ENCODE measurements at places on chromosomes 12 and 14.

DNA sequence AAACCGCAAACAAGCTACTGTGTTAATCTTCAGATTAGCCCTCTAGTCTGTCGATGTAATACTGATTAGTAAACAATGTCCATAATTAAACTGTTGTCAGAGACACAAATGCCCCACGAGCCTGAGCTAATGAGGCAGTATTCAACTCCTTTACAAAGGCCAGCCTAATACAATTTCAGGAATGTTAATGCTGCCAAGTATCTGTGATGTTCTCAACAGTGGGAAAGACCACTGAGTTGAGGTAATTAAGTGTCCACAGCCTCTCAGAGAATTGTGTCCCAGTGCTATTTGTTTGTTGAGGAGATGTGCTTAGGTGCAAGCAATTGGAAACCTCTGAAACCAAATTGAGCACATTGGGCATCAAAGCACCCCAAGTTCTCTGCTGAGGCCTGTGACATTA is 139.4 kb upstream of the CDKN3 start:
- no peak for DNase-seq

- no peak for DNase-seq
Measured at GRCh38 chr12:52828156-52828555, 6.0 kb downstream of the KRT79 start.

DNA sequence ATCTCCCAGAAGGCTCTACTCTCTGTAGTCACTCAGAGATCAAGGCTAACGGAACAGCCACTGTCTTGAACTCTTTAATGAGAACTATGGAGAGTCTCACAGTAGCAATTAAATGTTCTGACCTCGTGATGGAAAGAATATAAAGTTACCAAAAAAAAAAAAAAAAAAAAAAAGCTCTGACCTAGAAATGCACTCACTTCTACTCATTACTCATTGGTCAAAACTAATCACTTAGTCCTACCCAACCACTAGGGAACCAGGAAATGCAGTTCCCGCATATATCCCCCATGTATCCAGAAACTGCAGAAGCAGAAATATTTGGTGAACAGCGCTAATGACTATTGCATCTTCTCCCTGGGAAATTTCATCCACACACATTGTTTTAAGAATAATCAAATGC is 29.5 kb upstream of the C12orf76 start:
- no peak for DNase-seq

DNA sequence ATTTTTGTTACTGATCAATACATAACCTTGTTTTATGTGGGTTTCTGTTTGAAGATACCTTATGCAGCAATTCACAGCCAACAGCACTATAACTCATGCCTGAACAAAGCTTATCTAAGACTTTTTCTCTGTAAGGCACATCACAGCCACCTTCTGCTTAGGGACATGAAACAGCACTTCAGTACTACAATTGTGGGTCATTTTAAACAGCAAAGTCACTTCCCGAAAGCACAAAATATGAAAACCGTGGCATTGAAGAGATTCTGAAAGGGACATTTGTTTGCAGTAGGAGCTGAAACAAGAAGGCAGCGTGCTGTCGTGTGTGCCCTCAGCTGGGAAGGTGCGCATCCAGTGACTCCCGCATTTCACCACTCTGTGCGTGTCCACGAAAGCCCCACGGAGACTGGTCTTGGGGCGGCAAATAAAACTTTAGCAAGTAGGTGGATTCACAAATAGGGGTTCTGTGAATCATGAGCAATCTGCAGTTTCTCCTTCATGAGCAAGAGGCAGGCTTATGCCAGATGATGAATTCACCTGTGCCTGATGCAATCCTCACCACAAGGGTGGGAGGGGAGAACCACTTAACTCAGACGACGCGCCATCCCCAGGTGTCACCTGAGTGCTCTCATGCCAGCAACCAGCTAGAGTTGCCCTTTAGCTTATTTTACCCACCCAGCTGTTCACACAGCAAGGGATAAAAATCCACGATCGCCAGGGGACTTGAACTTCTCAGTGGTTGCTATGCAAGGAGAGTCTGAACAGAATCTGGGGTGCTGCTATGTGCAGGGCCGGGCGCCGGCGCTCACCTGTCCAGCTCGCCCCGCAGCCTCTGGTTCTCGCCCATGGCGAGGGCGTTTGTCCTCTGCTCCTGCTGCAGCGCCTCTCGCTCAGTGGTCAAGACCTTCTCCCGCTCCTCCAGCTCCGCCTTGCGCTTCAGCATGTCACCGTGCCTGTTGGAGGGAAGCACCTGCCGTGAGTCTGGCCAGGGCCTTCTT is 54.9 kb upstream of the GPR68 start:
- no peak for DNase-seq

DNA sequence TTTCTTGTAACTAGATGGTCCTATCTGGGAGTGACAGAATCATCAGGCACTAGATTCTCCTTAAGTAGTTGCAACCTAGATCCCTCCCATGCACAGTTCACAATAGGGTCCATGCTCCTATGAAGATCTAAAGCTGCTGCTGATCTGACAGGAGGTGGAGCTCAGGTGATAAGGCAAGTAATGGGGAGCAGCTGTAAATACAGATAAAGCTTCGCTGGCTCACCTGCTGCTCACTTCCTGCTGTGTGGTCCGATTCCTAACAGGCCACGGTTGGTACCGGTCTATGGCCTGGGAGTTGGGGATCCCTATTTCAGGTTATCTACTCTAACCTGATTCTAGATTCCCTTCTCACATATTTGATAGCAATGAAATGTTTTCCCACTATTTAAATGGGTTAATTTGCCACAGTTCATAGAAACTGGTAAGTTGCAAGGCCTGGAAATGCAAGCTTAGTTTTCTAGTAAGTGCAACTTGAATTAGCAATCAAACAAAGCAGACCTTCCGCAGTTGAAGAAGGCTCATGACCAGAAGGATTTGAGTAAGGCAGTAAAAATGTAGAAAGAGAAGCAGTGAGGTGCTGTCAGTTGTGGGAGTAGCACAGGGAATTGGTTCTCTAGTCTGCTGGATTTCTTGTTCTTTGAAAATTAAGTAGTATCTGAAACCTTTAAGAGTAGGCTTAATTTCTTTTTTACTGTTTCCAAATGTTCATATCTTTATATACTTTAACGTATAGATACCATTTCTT is 332.3 kb downstream of the EGLN3 start:
- no peak for DNase-seq

DNA sequence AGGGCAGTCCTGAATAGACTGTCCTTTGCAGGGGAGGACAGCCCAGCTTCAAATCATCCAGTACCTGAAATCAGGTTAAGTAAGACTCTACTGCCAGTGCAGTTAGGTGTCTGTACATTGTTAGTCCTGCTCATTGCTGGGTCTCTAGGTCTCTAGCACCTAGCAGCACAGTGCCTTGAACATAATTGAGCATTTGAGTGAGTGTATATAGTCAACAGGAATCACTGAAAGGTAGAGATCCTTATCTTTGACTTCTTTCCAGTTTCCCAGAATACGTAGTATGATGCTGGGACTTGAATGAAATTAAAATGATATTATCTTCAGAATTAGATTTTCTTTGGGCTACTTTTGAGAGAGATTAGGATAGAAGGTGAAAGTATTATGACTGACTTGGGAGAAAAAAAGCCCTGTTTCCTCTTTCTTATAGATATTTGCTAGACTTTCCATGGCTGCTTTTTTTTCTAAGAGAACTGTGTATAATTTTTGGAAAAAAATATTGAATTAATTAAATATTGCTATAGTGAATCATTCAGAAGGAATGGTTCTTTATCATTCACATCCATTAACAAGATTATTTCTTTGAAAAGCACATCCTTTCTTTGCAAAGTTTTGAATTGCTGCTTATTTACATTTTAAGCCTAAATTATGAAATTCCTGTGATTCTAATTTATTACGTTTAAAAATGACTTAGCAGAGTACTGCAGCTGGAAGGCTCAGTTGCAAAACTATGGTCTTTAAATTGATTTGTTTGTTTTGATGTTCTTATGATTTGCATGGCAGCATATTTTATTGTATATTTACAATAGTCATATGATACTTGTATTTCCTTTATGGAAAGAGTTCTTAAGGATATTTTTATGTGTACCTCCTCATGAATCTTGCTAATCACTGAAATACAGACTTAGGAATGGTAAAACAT is 51.6 kb downstream of the PPP4R4 start:
- no peak for DNase-seq

- DNase-seq = no peak
Measured at GRCh38 chr12:103751171-103751570, 89.9 kb downstream of the NT5DC3 start.

DNA sequence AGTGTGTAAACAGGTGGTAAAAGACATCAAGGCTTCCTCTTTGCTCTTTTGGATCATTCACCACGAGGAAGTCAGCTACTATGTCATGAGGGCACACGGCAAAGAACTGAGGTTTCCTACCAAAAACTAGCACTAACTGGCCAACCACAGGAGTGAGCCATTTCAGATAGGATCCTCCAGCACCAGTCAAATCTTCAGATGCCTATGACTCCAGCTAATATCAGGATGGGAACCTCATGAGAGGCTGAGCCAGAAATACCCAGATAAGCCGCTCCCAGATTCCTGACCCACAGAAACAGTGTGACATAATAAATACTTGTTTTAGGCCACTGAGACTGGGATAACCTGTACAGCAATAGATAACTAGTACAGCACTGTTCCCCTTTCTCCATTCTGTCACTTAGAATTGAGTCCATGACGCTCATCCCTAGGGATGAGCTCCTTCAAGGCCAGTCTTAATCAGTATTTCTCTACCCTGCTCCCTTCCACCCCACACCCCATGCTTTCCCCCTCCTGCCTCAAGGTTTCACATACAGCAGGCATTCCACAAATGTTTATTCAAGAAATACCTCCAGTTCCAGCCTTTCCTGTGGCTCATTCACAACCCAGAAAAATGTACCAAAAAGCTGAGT is 68.4 kb downstream of the PPM1H start:
- DNase-seq = no peak

DNA sequence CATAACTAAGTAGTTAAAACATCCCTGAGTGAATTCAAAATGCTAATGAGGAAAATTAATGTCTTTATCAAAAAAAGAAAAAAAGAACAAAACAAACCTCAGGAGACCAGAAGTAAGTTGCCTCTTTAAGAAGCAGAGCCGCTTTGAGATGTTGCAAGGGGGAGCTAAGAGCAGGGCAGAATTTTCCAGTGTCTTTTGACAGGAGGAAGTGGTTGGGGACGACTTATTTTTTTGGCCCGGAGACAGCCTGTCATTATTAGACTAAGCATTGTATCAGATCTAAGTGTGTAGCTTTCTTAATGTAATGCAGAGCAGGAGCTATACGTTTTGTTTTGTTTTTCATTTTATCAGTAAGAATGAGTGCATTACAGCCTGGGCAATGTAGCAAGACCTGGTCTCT is 206.6 kb downstream of the CACNA1C start:
- no peak for DNase-seq

GRCh38 chr14:57749267-57749666 is 116.6 kb downstream of the SLC35F4 start:
- no peak for DNase-seq

DNA sequence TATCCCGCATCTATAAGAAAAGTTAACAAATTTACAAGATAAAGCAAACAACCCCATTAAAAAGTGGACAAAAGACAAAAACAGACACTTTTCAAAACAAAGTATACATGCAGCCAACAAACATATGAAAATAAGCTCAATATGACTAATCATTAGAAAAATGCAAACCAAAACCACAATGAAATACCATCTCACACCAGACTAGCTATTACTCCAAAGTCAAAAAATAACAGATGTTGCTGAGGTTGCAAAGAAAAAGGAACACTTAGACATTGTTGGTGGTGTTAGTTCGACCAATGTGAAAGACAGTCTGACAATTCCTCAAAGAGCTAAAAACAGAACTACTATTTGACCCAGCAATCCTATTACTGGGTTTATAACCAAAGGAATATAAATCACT is 968.6 kb upstream of the USP15 start:
- no peak for DNase-seq

- no peak for DNase-seq
Measured at GRCh38 chr12:69655616-69656340, 43.3 kb downstream of the BEST3 start.

DNA sequence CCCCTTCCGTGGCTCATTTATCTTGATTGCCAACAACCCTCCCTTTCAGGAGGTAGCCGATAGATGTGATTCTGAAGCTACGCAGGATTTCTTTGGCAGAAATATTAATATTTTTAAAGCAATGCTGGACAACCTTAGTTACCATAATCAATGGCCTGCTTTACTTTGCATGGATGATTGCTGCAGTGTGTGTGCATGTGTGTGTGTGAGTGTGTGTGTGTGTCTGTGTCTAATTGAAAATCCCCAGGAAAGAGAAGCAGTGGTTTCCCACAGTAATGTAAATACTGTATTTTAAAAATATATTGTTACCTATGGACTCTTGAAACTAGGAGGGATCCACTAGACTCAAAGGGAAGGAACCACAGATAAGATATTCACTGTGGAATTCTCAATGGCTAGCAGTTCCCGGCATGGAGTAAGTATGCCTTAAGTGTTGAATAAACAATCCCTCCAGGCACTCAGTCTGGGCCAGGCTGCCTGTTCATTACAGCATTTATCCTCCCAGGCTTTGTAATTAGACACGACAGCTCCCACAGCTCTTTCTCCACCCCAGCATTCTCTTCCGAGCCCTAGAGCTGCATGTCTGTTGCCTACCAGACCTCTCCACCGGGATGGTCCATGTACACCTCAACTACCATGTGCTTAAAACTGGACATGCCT is 22.5 kb upstream of the C14orf132 start:
- no peak for DNase-seq

GRCh38 chr12:27158297-27158696 is 75.9 kb upstream of the C12orf71 start:
- no peak for DNase-seq

DNA sequence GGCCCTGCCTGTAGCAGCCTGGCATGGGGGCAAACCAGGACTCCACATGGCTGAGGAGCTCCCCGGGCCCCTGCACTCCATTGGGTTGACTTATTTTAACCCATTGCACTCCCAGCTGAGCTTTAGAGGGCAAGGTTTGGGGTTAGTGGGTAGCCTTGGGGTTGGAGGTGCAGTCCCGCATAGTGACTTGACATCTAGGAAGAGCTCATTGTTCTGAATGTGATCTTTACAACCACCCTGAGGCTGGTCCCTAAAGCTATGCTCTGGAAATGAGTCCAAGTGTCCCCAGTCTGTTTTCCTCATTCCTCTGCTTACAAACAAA is 36.4 kb downstream of the NFKBIA start:
- no peak for DNase-seq

All from esophagus squamous epithelium (tissue), 5 donors.